Activated CD8-positive, alpha-beta memory T cell treated with anti-CD3 and anti-CD28 coated beads for 1 hour (primary cell): ENCODE measurements at places on chromosomes 2 and 18.

DNA sequence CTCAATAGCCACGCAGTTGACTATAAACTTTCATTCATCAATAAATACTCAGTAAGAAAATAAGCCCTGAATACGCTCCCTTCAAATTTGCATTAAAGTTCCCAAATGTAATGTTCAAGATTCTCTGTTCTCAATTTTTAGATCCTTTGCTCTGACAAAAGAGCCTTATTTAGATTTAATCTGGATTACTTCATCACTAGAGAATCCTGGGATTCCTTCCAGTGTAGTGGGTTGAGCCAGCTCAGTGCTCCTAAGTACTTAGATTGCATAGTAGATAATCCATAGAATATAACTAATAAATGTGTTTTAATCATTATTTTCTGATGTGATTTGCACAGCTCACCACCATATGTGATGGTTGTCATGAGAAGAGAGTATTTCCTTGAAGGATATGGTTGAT is 1286.2 kb downstream of the SUCLG1 start:
- no peak for DNase-seq

- DNase-seq: no peak
These were observed 92.9 kb upstream of the CSRNP3 start for GRCh38 chr2:165376571-165376975.

DNA sequence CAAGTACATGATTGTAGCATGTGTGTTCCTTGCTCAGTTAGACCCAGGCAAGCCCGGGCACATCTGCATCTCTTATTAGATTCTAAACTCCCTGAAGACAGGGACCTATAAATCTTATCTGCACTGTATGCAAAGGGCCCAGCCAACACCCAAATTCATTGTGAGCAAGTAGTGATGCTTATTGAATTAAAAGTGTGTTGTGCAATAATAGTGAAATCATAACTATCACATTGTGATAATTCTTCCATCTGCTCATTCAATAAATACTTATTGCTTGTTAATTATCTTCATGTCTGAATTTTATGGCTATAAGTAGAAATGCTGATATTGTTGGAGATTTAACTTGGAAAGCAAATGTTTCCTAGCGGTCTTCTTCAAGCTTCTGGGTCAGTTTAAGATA is 387.5 kb downstream of the SLC4A3 start:
- DNase-seq: no peak

DNA sequence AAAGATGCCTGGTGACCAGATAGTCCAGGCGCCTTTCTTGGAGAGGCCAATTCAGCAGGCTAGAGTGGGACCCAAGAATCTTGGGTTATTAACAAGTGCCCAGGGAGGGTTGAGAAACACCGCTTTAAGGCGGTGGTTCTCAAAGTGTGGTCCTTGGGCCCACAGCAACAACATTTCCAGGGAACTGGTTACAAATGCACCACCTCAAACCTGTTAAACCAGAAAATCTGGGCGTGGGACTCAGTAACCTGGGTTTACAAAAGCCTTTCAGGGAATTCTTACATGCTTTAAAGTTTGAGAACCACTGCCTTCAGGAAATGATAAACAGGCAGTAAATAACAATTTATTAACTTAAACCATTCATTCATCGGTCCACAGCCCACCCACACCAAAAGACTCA is 92.5 kb downstream of the SP3 start:
- no peak for DNase-seq

GRCh38 chr2:54456612-54457322 is 640 bp downstream of the SPTBN1 start:
- DNase-seq: no peak

GRCh38 chr2:171505374-171505773 is 16.9 kb upstream of the CYBRD1 start:
- DNase-seq: no peak

- DNase-seq: no peak
These were observed 185.3 kb upstream of the ATP5MC3 start for GRCh38 chr2:175366815-175367214.

- DNase-seq: no peak
These were observed 22.8 kb upstream of the MYO3B start for GRCh38 chr2:170155022-170155722.

DNA sequence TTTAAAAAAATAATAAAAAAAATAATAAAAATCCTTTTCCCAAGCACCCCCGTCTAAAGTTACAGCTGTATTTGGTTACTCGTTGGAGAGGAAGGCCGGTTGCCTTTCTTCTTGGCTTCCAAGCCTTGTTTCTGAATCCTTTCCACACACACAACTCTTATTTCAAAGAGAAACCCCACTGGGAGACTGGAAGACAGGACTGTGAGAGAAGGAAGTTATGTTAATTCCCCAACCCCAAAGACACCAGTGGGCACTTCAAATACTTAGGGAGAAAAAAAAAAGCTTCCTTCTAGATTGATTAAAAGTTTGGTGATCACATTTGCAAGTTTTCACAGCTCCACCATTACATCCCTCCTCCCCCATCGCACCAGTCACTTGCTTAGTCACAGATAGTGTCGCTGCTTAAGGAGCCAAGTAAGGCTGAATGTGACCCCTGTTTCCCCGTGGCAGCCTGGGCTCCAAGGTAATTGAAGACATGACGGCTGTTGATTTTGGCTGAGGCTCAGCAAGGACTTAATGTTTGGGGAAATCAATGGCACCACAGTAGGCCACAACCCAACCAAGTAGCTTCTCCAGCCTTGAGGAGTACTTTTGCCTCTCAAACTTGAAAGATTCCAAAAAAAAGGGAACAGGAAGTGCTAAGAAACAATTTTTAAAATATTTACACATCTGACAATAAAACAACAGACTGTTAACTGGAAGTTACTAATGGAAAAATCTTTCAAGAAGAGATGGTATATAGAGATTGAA is 40.8 kb upstream of the FRZB start:
- DNase-seq: no peak

- no peak for DNase-seq
These were observed 43.2 kb downstream of the TSHZ1 start for GRCh38 chr18:75253784-75254183.

- DNase-seq: no peak
These were observed 3.6 kb downstream of the WDR43 start for GRCh38 chr2:28898048-28898447.

- no peak for DNase-seq
These were observed 136.2 kb downstream of the PXDN start for GRCh38 chr2:1607971-1608688.

- no peak for DNase-seq
These were observed 146.9 kb upstream of the TPO start for GRCh38 chr2:1266351-1266750.

GRCh38 chr18:56388571-56388970 is 249.8 kb downstream of the TXNL1 start:
- DNase-seq: no peak

GRCh38 chr2:239647052-239647819 is 246.4 kb upstream of the HDAC4 start:
- no peak for DNase-seq

- DNase-seq: no peak
These were observed 39.4 kb upstream of the ZNF397 start for GRCh38 chr18:35201256-35201931.

- DNase-seq: no peak
These were observed 58.4 kb upstream of the ITGB6 start for GRCh38 chr2:160258492-160258805.

- DNase-seq: no peak
These were observed 38.7 kb upstream of the HAAO start for GRCh38 chr2:42830922-42831574.

DNA sequence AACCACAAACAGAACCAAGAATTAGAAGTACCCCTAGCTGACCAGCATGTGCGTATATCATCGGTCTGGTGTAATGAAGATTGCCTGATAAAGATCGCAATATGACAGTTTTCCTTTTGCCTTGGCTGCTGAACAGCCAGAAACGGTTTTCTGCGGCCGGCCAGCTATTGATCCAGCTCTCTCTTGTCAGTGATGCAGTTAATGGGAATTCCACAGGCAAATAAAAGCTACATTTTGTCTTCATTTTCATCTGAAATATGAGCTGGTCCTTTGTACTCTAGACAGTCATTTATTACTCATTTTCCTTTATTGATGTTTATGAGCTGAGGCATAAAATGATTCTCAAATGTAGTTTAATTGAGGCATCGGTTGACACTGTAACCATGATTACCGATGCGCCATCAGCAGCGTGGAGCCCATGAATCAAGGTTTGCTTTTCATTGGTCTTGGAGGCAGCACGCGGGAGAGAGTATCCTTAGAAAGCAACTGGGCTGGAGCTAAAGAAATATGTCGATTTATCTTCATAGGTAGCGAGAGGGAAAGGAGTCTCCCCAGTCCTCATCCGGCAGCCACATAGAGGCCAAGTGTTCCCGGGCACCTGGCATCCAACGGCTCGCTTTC is 535.2 kb downstream of the GALR1 start:
- no peak for DNase-seq

GRCh38 chr18:76432970-76433767 is 61.9 kb downstream of the ZNF516 start:
- no peak for DNase-seq

GRCh38 chr2:18520451-18521425 is 39.7 kb downstream of the RDH14 start:
- DNase-seq: peak; percentile 70

DNA sequence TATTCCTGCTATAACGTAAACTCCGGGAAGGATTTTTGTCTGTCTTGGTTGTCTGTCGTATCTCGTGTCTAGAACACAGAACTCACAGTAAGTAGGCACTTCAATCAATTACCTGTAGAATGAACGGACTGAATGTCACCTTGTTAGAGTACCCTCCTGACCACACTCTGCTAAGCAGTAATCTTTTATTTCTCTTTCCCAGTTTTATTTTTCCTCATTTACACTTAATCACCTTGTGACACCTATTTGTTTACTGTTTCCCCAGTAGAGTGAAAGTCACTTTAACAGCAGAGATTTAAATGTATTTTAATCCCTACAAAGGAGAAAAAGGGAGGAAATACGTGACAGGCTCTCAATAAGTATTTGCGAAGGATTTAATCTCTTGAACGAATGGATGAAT is 514 bp upstream of the EPB41L5 start:
- no peak for DNase-seq

- DNase-seq: no peak
These were observed 29.7 kb downstream of the GALNT5 start for GRCh38 chr2:157287160-157287559.

- no peak for DNase-seq
These were observed 32.4 kb upstream of the VIT start for GRCh38 chr2:36663851-36664695.
